RPMI7951 (cell line): ENCODE measurements at places on chromosomes 3 and 15.

DNA sequence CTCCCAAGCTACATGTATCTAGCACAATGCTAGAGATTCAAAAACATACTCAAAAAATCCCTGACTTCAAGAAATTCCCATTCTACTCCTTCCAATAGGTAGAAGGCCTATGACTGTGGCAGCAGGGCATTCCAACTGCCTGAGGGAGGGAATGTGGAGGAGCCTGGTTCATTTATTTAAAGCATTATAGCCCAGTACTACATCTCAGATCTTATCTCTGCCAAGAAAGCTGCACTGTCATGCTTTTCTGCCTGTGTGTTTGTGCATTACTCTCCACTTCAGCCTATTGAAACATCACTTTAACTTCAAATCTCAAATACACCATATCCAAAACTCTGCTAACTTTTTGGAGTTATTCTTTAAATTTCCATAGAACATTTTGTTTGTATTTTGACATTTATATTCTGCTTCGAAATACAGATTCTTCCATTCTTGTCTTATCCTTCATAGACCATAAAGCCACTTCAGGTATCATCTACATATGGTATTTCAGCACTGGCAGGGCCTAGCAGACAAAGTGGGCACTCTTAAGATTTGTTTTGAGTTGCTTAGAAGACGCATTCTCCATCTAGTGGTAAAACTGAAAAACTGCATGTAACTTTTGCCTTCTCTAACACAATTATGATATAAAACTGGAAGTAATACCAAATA is 59.1 kb upstream of the NEDD4 start:
- DNase-seq = peak; percentile 66

- peak; percentile 90 for DNase-seq
Observed at GRCh38 chr3:156818890-156819289, 7.3 kb upstream of the LEKR1 start.

DNA sequence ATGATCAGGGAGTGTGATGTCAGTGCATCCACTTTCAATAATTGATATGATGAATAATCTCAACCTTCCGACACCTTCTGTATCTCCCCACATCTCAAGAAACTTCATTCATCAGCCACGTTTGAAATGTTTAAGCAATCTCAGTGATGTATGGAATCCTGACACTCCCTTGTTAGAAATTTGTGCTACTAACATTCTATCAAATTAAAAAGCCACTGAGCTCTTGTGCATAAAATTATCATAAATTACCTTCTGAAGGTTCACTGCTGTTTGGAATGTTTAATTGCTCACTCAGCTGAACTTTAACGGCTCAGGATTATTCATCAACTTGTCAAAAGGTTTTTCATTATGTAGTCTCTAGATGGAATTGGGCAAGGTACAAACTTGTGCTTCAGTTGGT is 108.4 kb upstream of the DPH6 start:
- DNase-seq = no peak

- no peak for DNase-seq
Observed at GRCh38 chr3:65503776-65504175, 534.9 kb downstream of the MAGI1 start.

GRCh38 chr15:89329329-89330084 is 5.1 kb downstream of the POLG start:
- DNase-seq = no peak

DNA sequence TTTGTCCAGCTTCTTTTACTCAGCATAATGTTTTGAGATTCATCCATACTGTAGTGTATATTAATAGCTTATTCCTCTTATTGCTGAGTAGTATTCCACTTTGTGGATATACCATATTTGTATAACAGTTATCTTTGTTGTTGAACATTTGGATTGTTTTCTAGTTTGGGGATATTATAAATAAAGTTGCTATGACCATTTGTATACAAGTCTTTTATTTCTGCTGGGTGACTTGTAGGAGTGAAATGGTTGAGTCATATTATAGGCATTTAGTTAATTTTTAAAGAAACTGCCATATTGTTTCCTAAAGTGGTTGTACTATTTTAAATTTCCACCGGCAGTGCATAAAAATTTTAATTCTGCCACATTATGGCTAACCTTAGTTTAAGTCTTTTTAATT is 53.4 kb downstream of the RPL39L start:
- DNase-seq = no peak

- peak; percentile 75 for DNase-seq
Observed at GRCh38 chr15:41585127-41586047, 26.4 kb downstream of the TYRO3 start.

DNA sequence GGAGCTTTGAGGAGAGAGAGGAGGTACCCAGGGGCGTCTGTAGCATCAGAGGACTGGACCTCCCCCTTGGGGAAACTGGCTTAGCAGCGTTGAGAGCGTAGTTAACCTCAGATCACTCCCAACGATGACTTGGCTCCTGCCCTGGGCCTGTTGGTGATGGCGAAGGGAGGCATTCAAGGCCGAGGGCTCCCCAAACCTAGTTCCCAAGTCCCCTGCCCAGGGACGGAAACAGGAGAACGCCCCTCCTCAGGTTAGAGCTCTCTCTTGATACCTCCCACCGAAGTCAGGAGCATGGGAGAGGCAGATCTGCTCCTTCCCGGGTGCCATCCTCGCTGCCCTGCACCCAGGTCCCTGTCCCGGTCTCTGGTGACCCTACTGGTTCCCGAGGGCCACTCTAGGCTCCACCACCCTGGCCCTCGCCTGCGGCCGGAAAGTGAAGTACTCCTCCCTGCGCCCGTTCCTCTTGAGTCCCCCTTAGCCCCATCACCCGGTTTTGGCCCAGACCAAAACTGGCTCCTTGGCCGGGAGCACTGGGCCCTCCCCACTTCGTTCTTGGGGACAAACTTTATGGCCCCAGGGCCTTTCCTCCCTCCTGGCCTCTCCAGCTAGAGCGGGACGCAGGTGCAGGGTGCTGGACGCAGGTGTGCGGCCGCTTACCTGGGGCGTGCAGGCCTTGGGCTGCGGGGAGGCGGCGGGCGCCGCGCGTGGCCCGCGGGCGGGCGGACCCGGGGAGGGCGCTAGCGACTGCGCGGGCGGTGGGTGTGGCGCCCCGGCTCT is 2.6 kb upstream of the SKOR1 start:
- DNase-seq = no peak

DNA sequence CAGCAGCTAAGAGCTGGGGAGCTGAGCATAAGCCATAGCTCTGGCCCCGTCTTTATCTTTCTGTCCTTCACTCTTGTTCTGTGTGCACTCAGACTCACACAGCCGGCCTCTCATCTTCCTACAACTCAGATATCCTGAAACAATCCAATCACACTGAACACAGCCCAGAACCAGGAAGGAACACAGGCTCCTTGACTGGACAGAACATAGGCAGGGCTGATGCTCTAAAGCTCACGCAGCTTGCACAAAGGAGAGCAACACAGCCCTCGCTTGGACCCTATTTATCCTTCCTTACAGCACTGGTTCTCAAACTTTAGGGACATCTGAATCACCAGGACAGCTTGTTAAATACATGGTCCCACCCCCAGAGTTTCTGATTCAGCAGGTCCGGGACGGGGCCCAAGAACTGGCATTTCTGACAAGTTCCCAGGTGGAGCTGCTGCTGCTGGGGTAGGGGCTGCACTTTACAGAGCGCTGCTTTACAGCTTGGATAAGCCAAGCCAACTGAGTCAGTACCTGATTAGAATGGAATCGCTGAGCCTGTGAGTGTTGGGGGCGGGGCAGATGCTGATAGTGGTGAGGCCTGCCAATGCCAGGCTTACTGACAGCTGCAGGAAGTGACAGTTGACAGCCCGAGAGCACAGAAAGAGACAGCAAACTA is 65.1 kb downstream of the MRPL46 start:
- no peak for DNase-seq

- peak; percentile 42 for DNase-seq
Observed at GRCh38 chr3:13657660-13658435, 108.9 kb downstream of the FBLN2 start.

GRCh38 chr3:61381745-61382392 is 130.6 kb upstream of the FHIT start:
- DNase-seq = peak; percentile 57

DNA sequence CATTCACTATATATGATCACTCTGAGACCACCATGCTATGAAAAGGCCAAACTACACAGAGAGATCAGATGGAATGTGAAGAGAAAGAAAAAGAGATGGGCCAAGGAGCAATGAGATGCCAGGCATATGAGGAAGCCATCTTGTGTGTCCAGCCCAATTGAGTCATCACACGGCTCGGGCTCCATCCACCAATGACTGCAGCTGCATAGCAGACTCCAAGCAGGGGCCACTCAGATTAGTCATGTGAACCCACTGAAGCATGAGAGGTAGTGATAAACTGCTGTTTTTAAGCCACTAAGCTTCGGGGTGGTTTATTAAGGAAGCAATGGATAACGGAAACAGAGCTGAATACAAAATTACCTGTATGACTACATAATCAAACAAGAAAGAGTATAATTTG is 185.9 kb downstream of the SUCLG2 start:
- peak; percentile 81 for DNase-seq

DNA sequence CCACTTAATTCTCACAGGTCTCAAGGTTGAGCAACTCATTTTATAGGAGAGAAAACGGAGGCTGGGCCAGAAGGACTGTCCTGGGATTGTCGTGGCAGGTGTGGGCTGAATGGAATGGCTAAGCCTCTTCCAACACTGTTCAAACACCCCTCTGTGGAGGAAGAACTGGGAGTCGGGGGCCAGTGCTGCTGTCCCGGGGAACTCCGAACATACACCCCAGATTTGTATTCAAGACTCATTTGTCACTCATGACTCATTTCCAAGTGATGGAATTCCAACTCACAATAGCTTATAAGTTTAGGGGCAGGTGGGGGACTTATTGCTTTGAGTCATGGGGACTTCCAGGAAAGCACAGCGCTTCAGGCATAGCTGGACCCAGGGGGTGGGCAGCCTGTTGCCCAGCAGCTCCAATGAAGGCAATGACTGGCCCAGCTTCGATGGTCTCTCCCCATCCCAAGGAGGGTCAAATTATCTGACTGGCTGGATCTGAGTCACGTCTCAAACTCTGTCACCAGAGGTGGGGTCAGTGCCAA is 72.5 kb downstream of the TM2D3 start:
- DNase-seq = peak; percentile 86

- peak; percentile 21 for DNase-seq
Observed at GRCh38 chr3:132867956-132868355, 145.7 kb upstream of the NPHP3 start.

DNA sequence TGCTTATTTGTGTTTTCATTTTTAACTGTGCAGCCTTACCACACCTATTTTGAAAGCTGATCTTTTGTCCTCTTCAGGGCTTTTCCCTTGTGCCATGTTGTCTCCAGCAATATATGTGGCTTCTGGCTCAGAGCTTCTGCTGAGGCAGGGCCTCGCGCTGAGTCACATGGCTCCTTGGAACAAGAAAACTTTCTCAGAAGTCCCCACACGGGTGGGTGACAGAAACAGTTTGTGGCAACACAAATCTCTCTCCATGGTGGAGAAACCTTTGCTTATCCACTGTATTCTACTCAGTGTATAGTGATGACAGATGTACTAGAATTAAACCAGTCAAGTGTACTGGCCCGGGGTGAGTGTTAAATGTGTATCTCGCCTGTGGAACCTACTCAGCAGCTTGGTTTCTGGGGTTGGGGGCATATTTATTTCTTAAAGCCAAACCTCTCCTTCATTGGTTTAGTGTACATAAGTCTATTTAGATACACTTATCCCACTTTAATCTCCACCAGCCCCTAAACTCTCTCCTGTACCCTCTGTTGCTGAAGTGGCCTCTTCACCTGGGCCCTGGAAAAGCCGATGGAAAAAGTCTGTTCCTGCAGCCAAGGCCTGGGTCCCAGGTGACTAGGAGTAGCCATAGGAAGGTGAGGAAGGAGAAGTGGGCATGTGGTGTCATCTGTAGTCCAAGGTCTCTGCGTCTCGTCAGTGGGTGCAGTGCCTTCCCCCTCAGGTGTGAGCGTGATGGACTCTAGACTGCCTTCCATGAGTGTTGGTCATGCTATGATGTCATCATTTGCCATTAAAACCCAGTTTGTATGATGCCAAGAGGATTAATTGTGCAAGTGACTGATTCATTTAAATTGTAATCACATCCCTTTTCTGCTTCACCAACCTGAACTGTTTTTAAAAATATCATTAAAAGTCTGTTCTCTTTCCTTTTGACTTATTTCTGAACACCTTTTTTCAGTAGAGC is 3.2 kb upstream of the FBXL22 start:
- DNase-seq = no peak

DNA sequence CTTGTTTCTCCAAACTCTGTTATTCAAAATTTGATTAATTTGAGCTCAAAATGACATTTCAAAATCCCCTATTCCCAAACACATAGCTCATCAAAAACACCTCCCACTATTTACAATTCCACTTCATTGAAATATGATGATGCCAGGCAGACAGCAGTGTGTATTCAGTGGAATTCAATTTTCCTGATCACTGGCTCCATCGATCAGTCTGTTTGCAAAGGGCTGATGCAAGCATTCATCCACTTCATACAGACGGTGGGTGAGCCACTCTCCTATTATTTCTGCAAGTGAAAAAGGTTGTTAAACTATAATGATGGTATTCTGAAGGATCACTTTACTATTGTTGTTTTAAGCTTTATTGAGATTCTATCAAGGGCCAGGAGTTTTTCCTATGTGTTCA is 90.7 kb downstream of the RTP4 start:
- DNase-seq = no peak

GRCh38 chr15:68023307-68024101 is 30.6 kb upstream of the PIAS1 start:
- DNase-seq = no peak

GRCh38 chr3:135141160-135141559 is 346.1 kb downstream of the EPHB1 start:
- no peak for DNase-seq

- DNase-seq = no peak
Observed at GRCh38 chr3:62367763-62368195, 5.6 kb downstream of the FEZF2 start.

GRCh38 chr3:10515884-10516495 is 10.6 kb upstream of the ATP2B2 start:
- DNase-seq = no peak
